ENCODE measurements at places on chromosomes 2 and 18. TPM values are rescaled to one million over a fixed set of nuclear protein-coding genes. Genes with fewer than 3 reads are reported as not detected.

Gene MTA3
- 22.0 TPM for total RNA-seq

Gene ZNF396
- 0.99 TPM for total RNA-seq

- DNase-seq, result no peak
Measured at GRCh38 chr2:104092886-104093285, 761.0 kb upstream of the POU3F3 start.

- no peak for DNase-seq
Measured at GRCh38 chr18:77042583-77042982, 90.0 kb downstream of the MBP start.

DNA sequence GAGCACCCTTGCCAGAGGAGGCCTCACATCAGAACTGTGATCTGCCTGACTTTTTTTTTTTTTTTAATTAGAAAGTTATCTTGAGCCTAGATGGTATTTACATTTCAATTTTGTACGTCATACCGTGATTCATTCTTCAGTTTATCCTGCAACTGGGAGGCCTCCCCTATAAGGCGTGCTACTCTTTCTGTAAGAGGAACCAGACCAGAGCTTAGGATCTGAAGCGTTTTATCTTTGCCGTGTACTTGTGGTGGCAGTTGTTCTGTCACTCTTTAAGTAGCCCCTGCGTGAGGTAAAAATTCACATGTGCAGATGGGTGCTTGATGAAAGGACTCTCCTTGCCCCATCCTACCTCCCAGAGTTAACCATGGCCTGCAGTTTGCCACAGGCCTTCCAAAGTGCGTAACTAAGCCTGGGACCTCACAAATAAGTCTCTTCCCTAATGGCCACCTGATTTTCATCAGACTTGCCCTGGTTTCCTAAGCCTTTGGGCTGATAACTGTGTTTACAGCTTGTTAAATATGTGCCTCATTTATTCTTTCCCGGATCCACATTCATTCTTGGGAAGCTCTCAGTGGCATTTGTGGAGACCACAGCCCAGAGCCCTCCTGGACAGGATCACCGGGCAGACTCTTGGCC, 96.0 kb downstream of the MTCL1 start:
- DNase-seq, result no peak

DNA sequence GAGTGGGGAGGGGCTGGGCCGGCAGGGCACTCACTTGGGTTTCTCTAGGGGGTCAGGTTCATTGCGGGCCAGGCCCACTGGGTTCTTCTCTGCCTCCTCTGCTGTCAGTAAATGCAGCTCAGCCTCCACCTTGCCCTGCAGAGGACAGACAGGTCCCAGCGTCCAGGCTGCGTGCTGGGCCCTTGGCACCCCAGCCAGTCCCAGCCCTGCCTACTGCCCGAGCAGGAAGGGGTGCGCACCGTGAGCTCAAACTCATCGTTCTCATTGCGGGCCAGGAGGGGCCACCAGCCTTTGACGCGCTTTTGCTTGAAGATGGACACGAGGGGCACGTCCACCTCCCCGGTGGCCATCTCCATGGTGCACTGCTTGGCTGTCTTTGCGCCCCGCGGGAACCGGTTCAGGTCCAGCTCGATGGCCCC, 17.3 kb downstream of the OTOF start:
- DNase-seq, result no peak

DNA sequence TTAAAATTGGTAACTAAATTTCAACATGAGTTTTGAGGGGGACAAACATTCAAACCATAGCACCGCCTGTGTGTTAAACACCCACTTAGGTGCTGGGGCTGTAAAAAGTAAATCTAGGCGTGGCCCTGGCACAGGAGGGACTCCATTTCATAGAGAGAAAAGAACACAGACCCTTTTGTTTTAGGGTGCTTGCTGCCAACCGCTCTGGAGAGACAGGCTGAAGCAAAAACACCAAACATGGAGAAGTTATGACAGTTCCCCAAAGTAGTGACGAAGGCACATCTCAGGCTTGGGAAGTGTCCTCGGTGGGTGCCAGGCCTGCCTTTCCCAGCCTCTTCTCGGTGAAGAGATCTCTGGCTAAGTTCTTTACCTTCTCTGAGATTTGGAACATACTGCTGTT, 5.1 kb downstream of the ACTG2 start:
- no peak for DNase-seq

Gene CNRIP1
- total RNA-seq, result 28.2 TPM

Gene SCN7A
- total RNA-seq, result 129 TPM

DNA sequence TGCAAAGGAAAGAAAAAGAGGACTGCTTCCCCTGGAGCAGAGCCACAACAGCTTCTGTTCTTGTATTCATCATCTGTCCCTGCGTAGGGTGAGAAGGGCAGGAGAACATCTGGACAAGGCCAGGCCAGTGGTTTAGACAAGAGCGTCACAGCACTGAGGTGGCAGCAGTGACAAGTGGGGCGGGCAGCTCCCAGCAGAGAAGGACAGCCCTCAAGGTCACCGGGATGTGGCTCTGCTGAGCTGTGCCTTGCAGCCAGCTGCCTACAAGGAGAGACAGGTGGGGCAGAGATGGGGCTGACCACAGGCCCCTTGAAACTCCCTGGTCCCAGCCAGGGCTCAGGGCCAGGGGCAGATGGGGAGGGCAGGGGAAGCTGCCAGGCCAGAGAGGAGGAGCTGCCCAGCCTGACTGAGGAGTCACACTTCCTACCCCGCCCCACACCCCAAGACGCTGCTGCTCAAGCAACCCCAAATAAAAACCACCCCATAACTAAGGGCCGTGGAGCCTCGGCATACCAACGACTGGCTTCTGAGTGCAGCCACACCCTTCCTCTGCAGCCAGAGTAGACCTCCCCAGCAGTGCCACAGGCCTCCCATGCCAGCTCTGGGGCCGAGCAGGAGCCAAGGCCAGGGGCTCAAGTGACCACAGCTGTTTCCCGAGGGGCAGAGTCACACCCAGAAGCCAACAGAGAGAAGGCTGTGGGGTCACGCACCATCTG, 5.4 kb downstream of the RAB11FIP5 start:
- no peak for DNase-seq

Gene FAM124B
- 2.5 TPM for total RNA-seq

Gene RIT2
- total RNA-seq, result not detected

- DNase-seq, result no peak
Measured at GRCh38 chr2:108542071-108542470, 7.8 kb downstream of the LIMS1 start.

DNA sequence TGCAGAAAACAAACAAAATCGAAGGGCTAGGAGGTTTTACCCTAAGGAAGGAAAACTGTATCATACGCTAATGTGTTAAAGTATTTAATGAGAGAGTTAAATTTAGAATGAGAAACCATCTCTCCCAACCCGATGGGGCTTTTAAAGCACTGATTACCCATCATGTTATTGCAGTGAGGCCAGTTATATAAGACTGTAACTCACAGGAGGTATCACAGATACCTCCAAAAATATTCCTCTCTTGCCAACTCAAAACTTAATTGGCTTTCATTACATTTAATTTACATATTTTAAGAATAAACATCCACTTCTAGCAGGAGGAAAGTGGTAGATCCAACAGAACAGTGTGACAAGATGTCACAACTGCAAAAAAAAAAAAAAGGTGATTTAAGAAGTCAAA, 56.3 kb downstream of the RPL31 start:
- no peak for DNase-seq

DNA sequence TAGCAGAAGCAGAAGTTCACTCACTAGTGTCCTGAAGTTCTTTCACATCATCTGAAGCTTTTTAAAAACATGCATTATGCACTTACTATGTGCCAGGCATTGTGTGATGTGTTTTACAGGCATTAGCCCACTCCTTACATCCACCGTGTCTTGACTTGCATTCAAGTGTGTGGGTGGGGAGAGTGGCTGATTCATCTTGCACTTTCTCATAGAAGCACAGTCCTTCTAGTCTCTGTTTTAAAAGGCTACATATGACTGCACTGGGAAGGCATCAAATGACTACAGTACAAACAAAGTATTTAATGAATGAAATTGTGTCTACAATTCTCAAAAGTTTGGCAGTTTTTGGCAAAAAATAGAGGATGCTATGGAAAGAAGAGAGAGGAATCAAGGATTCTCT, 21.6 kb upstream of the DSC3 start:
- no peak for DNase-seq

DNA sequence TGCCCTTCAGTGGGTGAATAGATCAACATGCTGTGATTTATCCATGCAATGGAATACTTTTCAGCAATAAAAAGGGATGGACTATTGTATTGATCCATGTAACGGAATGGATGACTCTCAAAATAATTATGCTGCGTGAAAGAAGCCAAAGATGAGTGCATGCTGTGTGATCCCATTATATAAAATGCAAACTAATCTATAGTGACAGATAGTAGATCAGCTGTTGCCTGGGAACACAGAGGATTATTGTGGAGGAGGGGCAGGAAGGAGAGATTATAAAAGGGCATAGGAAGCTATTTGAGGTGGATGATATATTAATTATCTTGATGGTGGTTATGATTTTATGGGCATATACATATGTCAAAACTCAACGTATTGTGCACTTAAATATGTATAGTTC, 55.5 kb upstream of the ADAM23 start:
- DNase-seq, result no peak

GRCh38 chr18:54672846-54673475, 81.9 kb downstream of the DYNAP start:
- no peak for DNase-seq

Gene FAM228A
- total RNA-seq, result 2.8 TPM

DNA sequence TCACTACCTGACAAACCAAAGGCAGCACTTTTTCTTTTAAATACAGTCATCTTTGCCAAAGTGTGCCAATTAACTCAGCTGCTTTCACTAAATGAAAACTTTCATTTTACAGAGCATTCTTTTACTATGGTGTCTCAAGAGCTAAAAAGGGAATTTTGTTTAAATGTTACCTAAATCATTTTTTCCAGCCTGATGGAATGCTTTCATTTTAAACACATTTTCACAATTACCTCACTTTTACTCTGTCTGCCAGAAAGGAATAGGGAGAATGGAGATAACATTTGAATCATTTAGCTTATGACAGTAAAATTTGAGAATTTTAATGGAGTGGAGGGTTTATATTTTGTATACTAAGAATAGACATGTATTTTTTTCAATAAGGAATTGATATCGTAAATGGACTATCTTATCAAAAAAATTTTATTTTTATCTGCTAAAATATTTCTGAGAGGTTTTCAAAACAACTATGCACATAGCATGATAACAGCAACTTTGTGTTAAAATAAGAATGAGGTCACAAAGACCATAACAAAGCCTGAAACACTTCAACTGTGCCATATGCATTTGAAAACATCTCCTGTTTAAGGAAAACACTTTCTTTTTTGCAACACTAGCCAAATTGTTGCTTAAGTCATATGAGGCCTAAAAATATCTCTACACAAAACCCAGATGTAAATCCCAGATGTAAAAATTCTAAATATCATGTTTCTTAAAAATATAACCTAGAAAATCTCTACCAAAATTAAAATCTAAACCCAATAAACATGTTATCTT, 769.9 kb upstream of the FSHR start:
- DNase-seq, result no peak

Gene SRD5A2
- total RNA-seq, result not detected

DNA sequence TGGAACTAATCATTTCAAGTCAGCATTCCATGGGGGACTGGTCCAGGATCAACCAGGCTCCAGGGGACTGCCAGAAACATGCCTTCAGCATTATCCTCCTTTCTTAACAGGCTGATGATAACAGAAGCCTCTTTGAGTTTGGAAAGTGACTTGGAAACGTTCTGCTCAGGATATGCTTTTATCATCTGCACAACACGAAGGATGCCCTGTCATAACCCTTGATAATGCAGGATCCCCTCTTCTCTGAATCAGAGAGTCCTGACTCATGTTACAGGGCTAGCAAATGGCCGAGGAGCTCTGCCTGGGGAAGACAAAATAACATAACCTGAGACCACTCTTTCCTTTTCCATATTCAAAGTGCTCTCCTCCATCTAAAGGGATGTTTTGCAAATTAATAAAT, 6.7 kb downstream of the SCYGR3 start:
- DNase-seq, result peak; percentile 45

GRCh38 chr2:99754210-99754609, 264.4 kb upstream of the REV1 start:
- no peak for DNase-seq

Gene TBC1D8
- total RNA-seq, result 18.7 TPM

Gene SAG
- total RNA-seq, result not detected

Gene FAM237A
- total RNA-seq, result not detected

- DNase-seq, result no peak
Measured at GRCh38 chr2:98269274-98269673, 77.0 kb upstream of the CNGA3 start.

GRCh38 chr18:61546590-61546989, 213.4 kb downstream of the CDH20 start:
- no peak for DNase-seq

GRCh38 chr18:26192233-26192632, 34.0 kb upstream of the TAF4B start:
- DNase-seq, result no peak

DNA sequence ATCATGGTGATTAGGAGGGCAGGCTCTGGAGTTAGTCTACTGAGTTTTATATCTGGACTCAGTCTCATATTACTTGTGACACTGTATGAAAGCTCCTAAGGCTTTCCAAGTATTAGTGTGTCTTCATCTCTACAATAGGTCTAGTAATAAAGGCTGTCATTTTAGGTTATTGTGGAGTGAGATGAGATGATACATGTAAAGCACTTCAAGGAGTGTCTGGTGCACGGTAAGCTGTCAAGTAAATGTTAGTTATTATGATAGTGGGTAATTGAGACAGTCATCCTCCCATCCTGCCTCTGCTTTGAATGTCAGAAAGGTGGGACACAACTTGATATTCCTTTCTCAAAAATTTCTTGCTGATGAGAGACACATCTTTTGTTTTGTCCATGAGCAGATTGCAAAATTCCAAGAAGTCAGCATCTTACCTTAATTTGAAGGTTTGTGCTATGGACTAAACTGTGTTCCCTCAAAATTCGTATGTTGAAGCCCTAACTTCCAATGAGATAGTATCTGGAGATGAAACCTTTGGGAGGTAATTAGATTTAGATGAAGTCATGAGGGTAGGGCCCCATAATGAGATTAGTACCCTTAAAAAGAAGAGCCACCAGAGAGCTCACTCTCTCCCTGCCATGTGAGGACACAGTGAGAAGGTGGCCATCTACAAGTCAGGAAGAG, 41.4 kb upstream of the UPP2 start:
- DNase-seq, result no peak

GRCh38 chr2:119333360-119333759, 33.3 kb downstream of the C2orf76 start:
- no peak for DNase-seq

DNA sequence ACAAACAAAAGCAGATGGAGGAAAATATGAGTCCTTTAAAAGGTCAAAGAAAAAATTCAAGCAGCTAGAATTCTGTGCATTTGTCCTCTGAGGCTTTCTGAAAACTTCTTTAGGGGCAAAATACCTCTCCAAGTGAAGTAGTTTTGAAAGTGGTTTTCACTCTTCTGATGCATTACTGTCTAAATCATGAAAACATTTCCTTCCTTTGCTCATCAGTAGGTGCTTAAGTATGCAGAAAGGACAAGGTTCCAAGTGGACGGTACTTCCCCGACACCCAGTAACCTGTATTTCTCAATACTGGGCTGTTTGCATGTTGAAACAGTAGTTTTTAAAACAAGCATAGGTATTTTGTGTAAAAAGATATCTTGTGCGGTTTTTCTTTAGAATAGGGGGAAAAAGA, 189.1 kb upstream of the ERBB4 start:
- DNase-seq, result no peak

- DNase-seq, result no peak
Measured at GRCh38 chr2:16394072-16394985, 271.3 kb downstream of the CYRIA start.

- DNase-seq, result no peak
Measured at GRCh38 chr2:47493317-47494035, 90.5 kb downstream of the MSH2 start.

GRCh38 chr2:64492272-64492671, 31.9 kb upstream of the AFTPH start:
- DNase-seq, result no peak
